ENCODE measurements at places on chromosomes 11 and 22. TPM values are rescaled to one million over a fixed set of nuclear protein-coding genes. Genes with fewer than 3 reads are reported as not detected.

DNA sequence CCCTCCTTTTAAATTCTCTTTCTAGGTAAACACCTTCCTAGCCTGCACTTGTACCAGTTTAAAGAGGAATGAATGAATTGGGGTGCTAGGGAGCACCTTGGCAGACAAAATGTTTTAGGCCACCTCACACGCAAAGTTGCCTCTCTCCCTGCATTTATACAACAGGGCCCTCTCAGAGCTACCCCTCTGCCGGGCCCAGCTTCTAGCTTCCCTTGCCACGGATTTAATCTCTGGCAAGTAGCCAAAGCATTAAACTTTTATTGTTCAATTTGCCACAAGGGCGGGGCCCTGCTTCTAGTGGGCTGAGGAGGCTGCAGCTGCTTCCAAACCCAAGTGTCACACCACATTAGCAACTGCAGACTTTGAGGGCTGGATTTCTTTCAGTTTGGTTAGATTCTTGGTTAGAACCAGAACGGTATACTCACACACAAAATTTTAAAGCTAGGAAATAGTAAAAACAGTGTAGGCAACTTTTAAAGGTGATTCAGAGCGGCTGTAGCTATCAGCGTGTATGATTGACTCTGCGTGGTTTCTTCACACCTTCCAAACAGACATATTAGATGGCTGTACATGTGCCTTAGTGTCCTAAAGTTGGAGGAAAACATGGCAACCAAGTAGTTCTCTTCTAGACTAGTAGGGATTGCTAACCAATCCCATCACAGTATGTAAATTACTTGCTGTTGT is 6.5 kb downstream of the KREMEN1 start:
- no peak for DNase-seq

GRCh38 chr11:70511345-70511744 is 113.0 kb downstream of the CTTN start:
- no peak for DNase-seq

- no peak for DNase-seq
Measured at GRCh38 chr11:94521684-94522083, 9.4 kb downstream of the C11orf97 start.

DNA sequence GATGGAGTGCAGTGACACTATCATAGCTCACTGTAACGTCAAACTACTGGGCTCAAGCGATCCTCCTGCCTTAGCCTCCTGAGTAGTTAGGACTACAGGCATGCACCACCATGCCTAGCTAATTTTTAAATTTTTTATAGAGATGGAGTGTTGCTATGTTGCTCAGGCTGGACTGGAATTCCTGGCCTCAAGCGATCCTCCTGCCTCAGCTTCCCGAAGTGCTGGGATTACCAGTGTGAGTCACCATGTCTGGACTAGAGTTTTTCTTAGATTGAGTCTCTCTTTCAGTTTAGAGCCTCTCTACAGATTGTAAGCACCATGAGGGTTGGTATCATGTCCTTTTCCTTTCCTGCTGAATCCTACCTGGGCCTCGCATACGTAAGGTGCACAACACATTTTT is 57.3 kb upstream of the ALKBH3 start:
- no peak for DNase-seq

DNA sequence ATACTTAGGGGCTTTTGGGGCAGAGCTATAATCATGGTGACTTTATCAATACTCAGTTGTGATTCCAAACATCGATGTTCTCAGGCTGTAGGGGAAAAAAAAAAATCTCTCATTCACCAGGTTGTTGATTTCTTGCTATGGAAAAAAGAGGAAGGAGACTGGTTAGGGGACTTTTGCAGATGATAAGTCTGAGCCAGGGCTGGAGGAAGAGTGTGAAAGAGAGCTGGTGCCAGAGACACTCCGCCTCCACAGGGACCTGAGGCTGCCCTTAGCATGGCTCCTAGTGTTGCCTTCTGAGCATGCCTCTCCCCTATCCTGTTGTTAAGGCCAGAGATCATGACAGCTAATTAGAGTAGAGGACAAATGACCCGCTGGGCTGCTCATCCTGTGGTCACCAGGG is 16.9 kb downstream of the UPB1 start:
- no peak for DNase-seq

DNA sequence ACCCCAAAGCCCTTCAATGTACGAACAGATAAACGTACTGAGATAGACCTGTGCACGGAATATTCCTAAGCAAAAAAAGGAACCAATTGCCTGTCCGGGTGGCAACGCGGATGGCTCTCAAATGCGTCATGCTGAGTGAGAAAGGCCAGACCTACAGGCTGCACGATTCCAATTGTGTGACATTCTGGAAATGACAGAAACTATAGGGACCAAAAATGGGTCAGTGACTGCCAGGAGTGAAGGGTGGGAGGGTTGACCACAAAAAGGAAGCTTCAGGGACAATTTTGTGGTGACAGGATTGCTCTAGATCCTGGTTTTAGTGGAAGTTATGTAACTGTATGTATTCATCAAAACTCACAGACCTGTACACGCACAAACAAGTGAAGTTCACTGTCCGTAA is 24.0 kb upstream of the SYT8 start:
- no peak for DNase-seq

DNA sequence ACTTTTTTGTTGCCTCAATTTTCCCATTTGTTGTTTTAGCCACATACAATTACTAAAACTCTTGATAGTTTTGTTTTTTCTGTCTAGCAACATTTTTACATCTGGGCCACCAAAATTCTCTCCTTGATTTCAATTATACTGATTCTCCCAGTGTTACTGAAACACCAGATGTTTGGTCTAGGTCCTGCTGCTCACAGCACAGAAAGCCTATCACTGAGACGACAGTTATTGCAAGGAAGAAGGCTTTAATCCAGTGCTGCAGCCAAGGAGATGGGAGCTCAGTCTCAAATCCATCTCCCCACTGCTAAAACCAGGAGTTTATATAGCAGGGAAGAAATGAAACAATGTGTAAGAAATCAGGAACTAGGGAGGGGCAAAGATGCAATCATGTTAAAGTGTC is 837.7 kb upstream of the CNTN5 start:
- DNase-seq: no peak

Gene ZFTA
- 16.4 TPM for total RNA-seq

Gene HEPHL1
- not detected for total RNA-seq

Gene KCNJ11
- 29.2 TPM for total RNA-seq

Gene IL17REL
- total RNA-seq: not detected

Measured in left ventricle myocardium superior (tissue), 1 donor.